ENCODE measurements at places on chromosomes 1 and 21.

DNA sequence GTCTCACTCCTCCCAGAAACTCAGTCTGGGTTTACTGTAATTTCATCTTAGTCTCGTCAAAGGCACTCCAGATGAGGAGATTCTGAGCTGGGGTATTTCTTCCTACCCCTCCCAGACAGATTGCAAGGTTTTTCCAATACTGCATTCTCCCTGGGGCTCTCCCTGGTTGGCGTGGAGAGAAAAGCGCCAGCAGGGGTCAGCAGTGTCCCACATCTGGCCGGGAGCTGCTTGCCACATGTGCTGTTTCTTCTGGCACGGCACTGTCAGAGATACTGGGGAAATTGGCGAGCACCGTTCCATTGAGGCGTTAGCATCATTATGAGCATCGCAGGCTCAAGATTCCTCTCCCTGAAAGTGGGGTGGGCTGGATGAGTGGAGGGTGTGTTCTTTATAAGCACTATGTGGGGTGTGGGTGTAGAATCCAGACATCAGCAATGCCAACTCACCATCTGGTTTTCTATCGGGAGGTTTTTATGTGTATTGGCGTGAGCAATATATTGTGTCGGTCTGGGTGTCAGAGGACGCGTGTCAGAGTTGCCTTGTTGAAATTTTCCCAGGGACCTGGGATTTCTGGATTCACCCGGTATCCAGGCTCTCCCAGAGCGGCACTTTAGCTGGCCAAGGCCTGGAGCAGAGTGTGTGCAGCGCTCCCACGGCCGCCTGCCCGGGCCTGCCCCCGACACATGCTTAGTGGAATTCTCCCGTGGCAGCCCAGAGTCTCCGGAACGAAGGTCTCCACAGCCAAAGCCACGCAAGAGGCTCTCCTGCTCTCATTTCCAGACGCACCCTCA lies 8.0 kb upstream of the NAV1 start:
- DNase-seq: no peak

DNA sequence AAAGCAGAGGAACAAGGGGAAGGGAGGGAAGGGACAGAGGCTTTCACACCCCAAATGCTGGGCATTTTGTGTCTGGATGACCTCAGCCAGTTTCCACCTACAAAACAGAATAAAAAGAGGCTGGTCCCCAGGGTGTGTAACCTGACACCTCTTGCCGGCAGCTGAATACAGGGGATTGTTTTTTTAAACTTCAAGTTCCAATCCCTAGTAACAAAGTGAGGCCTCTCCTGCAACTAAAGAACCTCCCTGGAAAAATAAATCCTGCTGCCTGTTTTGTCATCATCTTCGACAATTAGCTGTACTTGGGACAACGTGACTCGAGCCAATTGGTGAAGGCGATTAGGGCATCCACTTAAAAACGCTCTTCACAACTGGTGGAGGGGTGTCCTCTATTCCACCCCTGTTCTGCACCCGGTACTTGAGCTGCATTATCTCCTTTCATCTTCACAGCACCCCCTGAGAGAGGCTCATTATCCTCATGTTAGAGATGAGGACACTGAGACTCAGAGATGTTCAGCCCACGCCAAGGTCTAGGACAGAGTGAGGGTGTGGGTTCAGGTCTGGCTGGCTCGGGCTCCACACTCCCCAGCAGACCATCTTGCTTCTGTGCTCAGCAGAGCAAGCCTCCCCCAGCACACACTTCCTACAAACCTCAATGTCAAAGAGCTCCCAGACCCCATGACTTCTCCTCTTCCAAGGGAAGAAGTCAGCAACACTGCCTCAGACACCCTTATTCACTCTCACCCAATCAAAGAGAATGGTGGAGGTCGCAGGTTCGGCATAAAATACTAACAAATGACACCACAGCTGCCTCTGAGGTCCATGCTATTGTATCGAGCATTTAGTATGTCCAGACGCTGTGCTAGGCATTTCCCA lies 15.2 kb downstream of the ITPKB start:
- no peak for DNase-seq

- no peak for DNase-seq
These were observed 46.4 kb upstream of the ERG start for GRCh38 chr21:38544661-38545060.

- DNase-seq: no peak
These were observed 15.0 kb downstream of the CAPN8 start for GRCh38 chr1:223650465-223650864.

DNA sequence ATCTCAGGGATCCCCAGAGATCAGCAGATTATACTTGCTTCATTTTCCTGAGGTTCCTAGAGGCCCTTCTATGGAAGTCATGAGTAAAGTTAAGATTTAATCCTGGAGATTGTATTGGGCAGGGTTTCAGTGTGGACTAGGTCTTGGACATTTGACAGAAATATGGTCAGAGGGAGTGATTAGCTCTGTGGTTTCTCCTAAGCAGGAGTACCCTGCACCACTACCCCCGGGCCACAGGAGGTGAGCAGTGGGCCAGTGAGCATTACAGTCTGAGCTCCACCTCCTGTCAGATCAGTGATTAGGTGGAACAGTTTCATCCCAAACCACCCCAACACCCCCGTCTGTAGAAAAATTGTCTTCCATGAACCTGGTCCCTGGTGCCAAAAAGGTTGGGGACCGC lies 43.2 kb downstream of the PHACTR4 start:
- DNase-seq: no peak

GRCh38 chr1:232872284-232872683 lies 67.1 kb downstream of the MAP10 start:
- DNase-seq: no peak

All from activated CD8-positive, alpha-beta memory T cell treated with anti-CD3 and anti-CD28 coated beads for 4 hours (primary cell).